Activated CD4-positive, alpha-beta memory T cell treated with anti-CD3 and anti-CD28 coated beads, Interleukin-2, amount 10 ng/mL, durations not matched to agents 7 days and 5 days (primary cell): ENCODE measurements at places on chromosomes 7 and 10. TPM values are rescaled to one million over a fixed set of nuclear protein-coding genes. Genes with fewer than 3 reads are reported as not detected.

- DNase-seq = no peak
These were observed 104.2 kb upstream of the TMEM72 start for GRCh38 chr10:44806950-44807349.

Gene ADD3
- total RNA-seq = 400 TPM

DNA sequence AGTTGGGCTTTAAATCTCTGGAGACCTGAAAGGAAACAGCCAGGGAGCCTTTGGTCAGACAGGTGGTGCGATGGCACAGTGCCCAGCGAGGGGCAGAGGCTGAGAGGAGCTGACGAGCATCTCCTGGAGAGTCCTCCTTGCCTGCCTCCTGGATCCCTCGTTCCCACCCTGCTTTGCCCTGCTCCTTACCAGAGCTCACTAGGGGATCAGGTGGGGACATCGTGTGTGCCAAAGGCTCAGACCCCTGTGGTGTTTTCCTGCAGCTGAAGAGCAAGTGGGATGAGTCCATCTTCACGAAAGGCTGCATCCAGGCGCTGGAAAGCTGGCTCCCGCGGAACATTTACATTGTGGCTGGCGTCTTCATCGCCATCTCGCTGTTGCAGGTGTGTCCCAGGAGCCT lies 21.8 kb upstream of the SH2D4B start:
- DNase-seq = no peak

- no peak for DNase-seq
These were observed 12.6 kb upstream of the LAMB4 start for GRCh38 chr7:108142675-108143259.
